ENCODE measurements at places on chromosomes 13 and 19.

GRCh38 chr19:15702534-15702930 lies 25.3 kb upstream of the OR10H2 start:
- DNase-seq = peak; percentile 13

- no peak for DNase-seq
Measured at GRCh38 chr19:38838208-38838985, 6.8 kb upstream of the ECH1 start.

DNA sequence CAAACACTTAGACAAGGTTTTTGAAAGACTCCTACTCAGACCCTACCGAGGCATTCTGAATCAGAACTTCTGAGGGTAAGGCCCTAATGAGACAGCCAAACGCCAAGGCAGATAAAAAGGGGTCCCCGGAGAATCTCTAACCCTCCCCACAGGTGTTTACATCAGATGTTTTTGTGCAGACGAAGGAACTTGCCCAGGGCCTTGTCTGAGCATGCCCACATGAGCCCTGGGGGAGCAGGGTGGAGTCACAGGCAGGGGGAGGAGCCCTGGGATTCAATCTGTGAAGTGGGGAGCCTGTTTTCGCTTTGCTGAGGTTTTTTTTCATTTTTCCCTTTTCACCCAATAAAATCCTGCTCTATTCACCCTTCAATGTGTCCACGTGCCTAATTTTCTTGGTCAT lies 61.6 kb upstream of the MED4 start:
- DNase-seq = peak; percentile 85

DNA sequence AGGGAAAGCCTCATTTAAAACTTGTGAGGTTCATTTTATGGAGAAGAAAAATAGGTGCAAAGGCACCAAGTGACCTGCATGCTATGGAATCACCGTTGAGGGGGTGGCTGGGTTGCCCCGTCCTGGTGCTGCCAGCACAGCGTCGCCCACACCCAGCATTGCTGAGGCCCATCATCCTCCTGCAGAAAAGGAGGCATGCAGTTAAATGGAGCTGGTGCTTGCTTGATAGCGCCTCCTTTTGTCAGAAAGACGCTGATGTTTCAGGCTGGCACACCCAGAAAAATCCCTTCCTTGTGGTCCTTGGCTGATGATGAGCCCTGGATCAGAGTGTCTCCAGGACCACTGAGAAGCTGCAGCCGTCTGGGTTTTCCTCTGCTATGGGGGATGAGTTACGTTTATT lies 36.9 kb downstream of the DHRS12 start:
- no peak for DNase-seq

DNA sequence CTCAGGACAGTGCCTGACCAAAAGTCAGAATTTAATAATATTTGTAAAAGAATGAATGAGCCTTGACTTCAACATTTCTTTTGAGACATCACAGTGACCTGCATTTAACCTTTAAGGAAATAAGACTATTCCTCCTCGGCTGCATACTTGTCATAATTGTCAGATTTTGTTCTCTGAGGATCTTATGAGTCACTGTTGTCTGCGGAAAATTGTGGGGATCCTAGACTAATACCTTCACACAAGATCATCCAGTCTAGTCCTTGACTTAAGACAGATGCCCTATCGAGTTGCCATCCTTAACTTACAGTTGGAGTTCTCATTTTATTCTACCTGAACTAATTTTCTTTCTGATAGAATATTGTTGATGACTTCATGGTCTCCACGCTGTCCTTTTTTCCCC lies 198.4 kb downstream of the DLEU7 start:
- no peak for DNase-seq

GRCh38 chr19:1492474-1493006 lies 1.6 kb downstream of the REEP6 start:
- no peak for DNase-seq

DNA sequence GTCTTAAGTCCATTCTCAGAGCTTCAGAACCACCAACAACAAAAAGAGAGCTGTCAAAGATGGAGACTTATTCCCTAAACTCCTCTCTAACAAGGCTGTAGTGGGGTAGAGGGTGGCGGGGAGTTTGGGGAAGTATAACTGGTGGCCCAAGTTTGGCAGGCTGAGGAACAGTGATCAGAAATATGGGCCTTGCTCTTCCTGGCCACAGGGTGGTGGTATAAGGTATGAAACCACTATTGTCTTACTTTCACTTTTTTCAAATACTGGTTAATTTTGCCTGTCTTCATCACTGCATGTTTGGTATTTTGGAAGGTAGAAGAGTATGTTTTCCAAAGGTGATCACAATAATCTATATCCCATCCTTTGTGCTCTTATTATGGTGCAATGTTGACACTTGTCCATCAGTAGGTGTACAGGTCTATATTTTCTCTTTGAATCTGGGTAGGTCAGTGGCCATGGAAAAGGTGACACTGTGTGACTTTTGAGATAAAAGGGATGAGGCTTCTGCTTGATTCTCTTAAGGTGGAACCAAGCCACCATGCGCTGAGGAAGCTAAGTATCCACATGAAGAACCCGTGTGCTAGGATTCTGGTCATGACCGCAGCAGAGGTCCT lies 23.2 kb upstream of the GPC5 start:
- peak; percentile 20 for DNase-seq

DNA sequence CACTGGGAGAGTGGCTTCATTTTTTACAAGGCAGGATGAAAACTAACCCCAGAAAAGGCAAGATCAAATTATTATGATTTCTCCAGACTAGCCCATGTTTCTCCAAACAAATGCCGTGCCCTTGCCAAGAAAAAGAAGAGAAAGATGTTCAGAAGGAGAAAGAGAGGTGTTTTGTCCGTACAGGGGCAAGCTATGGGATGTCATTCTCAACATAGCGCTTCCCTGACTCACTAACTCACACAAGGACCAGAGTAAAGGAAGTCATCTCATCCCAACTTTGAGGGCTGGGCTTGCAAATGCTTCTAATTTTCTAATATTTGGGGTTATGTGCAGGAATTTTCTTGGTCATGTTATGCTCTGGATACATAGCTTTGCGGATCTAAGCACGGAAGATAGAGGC lies 224.2 kb upstream of the MAB21L1 start:
- no peak for DNase-seq

DNA sequence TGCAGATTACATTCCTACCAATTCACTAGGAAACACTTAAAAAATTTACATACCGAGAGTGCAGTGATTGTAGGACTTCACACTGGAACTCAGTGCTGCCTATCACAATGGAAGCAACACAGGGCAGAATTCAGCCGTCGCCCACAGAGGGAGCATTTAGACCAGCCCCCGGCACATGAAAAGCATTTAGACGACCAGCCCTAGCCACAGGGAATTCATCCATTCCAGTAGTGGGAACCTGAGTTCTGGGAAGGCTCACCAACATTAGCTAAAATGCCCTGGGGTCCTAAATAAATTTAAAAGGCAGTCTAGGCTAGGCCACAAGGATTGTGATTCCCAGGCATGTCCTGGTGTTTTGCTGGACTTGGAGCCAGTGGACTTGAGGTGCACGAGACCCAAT lies 155.2 kb downstream of the LIG4 start:
- DNase-seq = no peak

DNA sequence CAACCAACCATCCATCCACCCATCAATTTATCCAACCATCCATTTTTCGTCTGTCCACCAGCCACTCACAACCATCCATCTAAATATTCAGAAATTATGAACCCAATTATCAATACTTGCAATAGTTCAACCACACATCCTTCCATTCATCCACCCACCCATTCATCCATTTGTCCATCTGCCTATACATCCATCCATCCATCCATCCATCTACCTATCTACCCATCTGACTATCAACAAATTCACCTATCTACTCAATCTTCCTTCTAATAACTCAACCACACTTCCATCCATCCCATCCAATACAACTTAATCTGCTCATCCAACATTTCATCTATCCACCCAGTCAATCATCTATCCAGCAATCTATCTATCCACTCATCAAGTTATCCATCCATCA lies 46.3 kb downstream of the UNC13A start:
- no peak for DNase-seq

DNA sequence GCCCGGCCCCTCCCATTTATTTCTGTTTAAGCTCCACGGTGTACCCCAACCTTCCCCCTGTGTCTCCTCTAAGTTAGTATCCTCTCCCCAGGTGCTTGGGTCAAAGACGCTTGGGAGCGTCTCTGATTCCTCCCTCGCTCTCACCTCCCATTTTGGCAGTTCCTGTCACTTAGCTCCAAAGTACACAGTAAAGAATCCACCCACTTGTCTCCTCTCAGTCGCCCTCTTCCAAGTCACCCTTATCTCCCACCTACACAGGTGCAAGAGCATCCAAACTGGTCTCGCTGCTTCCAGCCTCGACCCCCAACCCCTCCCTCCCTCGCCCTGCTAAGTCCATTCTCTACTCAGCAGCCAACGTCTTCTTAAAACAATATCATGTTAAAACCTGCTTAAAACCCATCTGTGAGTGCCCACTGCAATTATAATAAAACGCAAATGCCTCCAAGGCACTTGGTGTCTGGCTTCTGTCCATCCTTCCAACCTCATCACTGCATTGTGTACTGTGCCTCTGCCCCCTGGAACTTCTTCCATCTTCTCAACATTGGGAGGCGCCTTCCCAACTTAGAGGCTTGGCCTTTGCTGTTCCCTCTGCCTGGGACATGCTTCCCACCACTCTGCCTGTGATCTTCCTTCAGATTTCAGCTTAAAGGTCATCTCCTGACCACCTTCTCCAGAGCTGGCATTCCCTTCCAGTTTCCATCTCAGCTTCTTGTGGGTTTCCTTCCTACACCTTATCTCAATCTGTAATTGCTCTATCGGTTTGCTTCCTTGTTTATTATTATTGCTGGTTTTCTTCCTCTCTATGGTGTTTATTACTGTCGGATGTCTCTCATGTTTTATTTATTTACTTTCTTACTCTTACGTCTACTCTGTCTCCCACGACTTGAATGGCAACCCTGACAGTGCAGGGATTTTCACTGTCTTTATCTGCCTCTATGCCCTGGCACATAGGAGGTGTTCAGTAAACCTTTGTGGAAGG lies 9.5 kb upstream of the KLK14 start:
- DNase-seq = no peak
